ENCODE measurements at places on chromosomes 16 and 17.

- no peak for DNase-seq
Observed at GRCh38 chr16:70572050-70572925, 48.7 kb downstream of the SF3B3 start.

DNA sequence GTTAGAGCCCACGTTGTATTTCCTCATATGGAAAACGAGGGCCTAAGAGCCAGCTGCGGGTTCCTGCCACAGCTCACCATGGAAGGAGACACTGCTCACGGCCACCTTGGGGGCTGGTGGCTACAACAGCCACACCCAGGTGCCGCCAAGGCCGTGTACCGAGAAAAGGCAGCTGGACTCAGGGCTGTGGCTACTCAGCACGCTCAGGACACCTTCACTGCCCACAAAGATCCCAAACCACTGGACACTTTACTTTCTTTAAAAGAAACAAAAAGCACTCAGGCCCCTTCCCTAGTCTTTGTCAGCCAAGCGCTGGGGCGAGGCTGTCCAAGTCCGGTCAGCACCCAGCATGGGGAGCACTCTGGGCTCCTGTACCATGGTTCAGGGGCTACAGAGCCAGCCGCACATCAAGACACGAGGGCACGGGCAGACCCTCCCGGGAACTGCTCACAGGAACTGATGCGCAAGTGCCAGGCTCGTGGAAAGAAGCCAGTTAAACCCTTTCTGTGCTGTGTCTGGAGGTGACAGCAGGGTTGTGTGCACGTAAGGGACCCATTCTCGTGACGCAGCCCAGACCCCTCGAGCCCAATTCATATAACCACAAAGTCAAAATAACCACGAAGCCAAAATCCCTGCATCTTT is 18.5 kb downstream of the SLC16A3 start:
- no peak for DNase-seq

- no peak for DNase-seq
Observed at GRCh38 chr16:70475054-70475871, 20.9 kb downstream of the FCSK start.

- DNase-seq, result no peak
Observed at GRCh38 chr17:73513426-73513825, 130.8 kb downstream of the SDK2 start.

DNA sequence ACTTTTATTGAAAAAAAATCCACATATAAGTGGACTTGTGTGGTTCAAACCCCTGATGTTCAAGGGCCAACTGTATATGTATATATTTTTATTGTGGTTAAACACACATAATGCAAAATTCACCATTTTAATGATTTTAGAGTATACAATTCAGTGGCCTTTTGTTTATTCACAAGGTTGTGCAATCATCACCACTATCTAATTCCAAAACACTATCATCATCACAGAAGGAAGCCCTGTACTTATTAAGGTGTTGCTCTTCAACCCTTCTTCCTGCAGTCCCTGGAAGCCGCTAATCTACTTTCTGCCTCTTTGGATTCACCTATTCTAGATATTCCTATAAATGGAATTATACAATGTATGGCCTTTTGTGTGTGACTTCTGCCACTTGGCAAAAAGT is 23.0 kb downstream of the MAP2K6 start:
- DNase-seq, result no peak
